HCT116 (cell line): ENCODE measurements at places on chromosomes 6 and 20. TPM values are rescaled to one million over a fixed set of nuclear protein-coding genes. Genes with fewer than 3 reads are reported as not detected.
A peak's percentile ranks its signal among the peaks of the same experiment; 100 is the strongest.

DNA sequence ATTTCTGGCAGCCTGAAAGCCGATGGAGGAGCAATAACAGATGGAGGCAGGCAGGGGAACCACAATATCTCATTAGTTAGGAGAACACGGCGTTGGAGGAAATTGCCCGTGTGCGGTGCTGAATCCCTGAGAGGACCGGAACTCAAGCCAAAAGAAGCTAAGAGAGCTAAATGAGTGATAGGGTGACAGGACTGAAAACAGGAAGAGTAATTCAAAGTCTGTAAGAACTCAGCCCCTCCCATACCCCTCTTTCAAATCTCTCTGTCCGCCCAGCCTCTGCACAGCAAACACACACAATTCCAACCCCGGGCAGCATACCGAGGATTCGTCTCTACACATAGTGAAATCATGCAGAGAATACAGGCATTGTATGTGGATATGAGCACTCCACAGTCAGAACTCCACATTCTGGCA lies 2.6 kb upstream of the IPCEF1 start:
- H3K27me3 ChIP-seq: no peaks in the 10 kb centered on the region
- no peak overlapping the region for H3K27ac ChIP-seq
- no peak overlapping the region for H3K4me3 ChIP-seq
- H3K36me3 ChIP-seq: no peaks in the 10 kb centered on the region

GRCh38 chr6:37864250-37864649 lies 44.7 kb downstream of the ZFAND3 start:
- no peaks in the 10 kb centered on the region for H3K27me3 ChIP-seq
- DNase-seq: no peak
- no peaks in the 10 kb centered on the region for H3K36me3 ChIP-seq
- H3K4me1 ChIP-seq: peaks cover 25% of the 10 kb centered on the region
- H3K4me3 ChIP-seq: no peak overlapping the region

The ZNF165 gene
- total RNA-seq: 11.2 TPM

GRCh38 chr20:39070484-39071231 lies 108.5 kb downstream of the DHX35 start:
- H3K27me3 ChIP-seq: no peaks in the 10 kb centered on the region
- H3K27ac ChIP-seq: peak overlapping the region; percentile 32; the same call in 1 of the 2 replicates
- peak; percentile 23 for DNase-seq

The EFCAB8 gene
- 0.42 TPM for total RNA-seq

DNA sequence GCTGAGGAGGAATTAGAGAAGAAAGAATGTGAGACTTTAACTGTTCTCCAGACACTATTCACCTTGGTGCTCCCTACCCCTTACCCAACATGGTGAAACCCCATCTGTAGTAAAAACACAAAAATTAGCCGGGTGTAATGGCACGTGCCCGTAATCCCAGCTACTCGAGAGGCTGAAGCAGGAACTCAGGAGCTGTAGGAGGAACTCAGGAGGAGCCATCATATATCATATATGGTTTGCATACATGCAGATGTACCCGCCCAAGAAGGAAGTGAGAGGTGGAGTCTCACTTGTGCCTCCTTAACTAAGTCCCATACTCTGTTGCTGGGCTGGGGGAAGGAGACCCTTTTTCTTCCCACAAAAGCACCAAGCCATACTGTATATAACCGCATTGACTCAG lies 35.5 kb upstream of the ME1 start:
- DNase-seq: no peak
- H3K27ac ChIP-seq: no peak overlapping the region
- H3K27me3 ChIP-seq: no peaks in the 10 kb centered on the region
- no peak overlapping the region for H3K4me3 ChIP-seq
- no peaks in the 10 kb centered on the region for H3K36me3 ChIP-seq
- no peaks in the 10 kb centered on the region for H3K4me1 ChIP-seq

GRCh38 chr6:54959820-54960219 lies 113.2 kb downstream of the FAM83B start:
- no peaks in the 10 kb centered on the region for H3K36me3 ChIP-seq
- no peak overlapping the region for H3K4me3 ChIP-seq
- H3K27me3 ChIP-seq: no peaks in the 10 kb centered on the region
- no peaks in the 10 kb centered on the region for H3K4me1 ChIP-seq
- H3K27ac ChIP-seq: no peak overlapping the region
- no peak for DNase-seq

The EXOC2 gene
- total RNA-seq: 24.5 TPM

DNA sequence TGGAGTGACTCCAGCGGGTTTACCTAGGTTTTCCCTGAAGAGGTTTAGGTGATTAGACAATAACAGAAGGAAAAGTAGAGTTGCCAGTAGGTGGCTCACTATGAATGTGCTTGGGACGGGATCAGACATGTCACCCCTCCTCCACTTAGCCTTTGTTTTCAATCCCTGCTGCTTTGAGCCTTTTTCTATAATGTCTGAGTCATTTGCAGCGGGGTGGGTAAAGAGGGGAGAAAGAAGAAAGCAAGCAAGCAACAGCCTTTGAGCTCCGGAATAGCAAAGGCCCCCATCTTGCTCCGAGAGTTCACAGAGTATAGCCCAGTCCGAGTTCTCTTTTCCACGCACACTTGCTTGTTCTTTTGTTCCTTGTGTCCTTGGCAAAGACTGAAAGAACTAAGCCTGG lies 129.1 kb downstream of the PACRG start:
- H3K36me3 ChIP-seq: no peaks in the 10 kb centered on the region
- no peak overlapping the region for H3K4me3 ChIP-seq
- H3K4me1 ChIP-seq: no peaks in the 10 kb centered on the region
- no peaks in the 10 kb centered on the region for H3K27me3 ChIP-seq
- DNase-seq: peak; percentile 29

The SAMD10 gene
- total RNA-seq: 4.2 TPM

DNA sequence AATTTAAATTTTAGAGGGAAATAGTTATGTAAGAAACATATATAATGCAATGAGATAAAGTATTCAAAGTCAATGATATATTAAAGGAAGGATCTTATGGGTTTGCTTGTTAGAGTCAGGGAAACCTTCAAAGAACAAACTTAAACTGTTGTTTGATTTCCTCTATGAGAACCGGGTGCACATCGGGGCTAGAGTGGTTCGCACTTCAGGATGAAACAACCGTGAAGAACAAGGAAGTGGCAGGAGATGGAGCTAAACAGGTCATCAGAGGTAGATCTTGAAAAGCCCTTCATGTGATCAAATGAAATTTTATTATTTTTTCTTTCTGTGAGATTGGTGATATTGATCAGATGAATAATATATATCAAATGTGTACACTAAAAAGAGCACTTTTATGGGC lies 951.9 kb upstream of the FLRT3 start:
- no peak overlapping the region for H3K4me3 ChIP-seq
- no peaks in the 10 kb centered on the region for H3K36me3 ChIP-seq
- H3K4me1 ChIP-seq: no peaks in the 10 kb centered on the region
- no peaks in the 10 kb centered on the region for H3K27me3 ChIP-seq

GRCh38 chr6:17397764-17398194 lies 4.4 kb downstream of the CAP2 start:
- DNase-seq: no peak
- no peaks in the 10 kb centered on the region for H3K36me3 ChIP-seq
- H3K27ac ChIP-seq: no peak overlapping the region
- H3K27me3 ChIP-seq: no peaks in the 10 kb centered on the region
- peaks cover 12% of the 10 kb centered on the region for H3K4me1 ChIP-seq

DNA sequence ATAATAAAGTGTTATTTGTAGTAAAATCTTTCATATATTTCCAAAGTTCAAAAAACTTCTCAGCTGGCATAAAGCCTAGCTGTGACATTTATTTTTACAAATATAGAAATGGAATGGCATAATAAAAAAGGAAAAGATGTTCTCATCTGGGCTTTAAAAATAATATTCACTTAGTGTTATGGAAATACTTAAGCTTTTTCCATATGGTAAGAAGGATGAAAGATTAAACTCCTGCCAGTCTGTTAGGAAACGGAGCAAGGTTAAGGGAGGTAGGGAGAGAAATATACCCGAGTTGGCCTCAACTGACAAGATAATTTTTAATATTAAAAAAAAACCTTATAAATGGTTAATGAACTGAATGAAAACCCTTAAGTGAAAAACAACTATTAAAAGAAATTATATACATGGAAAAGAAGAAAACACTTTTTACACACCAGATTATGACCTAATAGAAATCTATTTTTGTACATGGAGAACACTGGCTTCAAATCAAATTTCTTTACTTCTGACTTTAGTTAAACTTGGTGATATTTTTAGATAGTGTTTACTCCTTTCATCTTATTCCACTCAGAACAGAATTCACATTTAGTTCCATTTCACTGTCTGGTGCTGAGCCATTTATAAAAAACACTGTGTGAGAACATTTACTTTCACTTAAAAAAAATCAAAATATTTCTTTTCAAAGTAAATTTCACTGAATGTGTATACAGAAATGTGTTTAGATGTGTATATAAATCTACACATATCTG lies 137.0 kb downstream of the DST start:
- no peaks in the 10 kb centered on the region for H3K27me3 ChIP-seq
- H3K36me3 ChIP-seq: peaks cover 8% of the 10 kb centered on the region; the same call in 1 of the 2 replicates
- H3K27ac ChIP-seq: no peak overlapping the region
- DNase-seq: no peak
- no peaks in the 10 kb centered on the region for H3K4me1 ChIP-seq

- H3K27me3 ChIP-seq: no peaks in the 10 kb centered on the region
- no peaks in the 10 kb centered on the region for H3K4me1 ChIP-seq
- DNase-seq: no peak
- H3K4me3 ChIP-seq: no peak overlapping the region
Measured at GRCh38 chr20:10404023-10404628, 29.9 kb downstream of the MKKS start.

DNA sequence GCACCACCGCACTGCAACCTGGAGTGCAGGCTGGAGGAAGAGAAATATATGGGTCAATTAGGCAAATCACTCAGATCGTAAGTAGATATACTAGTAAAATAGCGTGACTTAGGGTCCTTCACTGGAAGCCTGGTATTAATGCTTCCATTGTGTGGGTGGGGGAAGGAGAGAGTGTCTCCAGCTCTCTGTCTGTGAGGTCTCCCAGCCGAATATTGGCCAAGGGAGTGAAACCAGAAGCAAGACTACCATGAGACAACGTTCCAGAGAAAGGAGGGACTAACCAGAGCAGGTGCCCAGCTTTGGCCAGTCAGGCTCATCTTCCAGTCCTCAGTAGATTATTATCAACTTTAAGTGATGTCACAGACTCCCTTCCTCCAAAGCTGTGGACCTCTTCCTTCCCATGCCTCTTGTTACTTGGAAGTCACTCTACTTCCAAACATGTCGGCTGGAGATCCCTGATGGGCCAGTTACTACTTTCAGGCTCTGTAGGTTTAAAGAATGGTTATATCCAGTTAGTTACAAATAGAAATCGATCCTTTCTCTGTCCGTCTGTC lies 28.8 kb downstream of the MTHFD1L start:
- peaks cover 58% of the 10 kb centered on the region for H3K4me1 ChIP-seq
- H3K4me3 ChIP-seq: no peak overlapping the region
- no peaks in the 10 kb centered on the region for H3K27me3 ChIP-seq

DNA sequence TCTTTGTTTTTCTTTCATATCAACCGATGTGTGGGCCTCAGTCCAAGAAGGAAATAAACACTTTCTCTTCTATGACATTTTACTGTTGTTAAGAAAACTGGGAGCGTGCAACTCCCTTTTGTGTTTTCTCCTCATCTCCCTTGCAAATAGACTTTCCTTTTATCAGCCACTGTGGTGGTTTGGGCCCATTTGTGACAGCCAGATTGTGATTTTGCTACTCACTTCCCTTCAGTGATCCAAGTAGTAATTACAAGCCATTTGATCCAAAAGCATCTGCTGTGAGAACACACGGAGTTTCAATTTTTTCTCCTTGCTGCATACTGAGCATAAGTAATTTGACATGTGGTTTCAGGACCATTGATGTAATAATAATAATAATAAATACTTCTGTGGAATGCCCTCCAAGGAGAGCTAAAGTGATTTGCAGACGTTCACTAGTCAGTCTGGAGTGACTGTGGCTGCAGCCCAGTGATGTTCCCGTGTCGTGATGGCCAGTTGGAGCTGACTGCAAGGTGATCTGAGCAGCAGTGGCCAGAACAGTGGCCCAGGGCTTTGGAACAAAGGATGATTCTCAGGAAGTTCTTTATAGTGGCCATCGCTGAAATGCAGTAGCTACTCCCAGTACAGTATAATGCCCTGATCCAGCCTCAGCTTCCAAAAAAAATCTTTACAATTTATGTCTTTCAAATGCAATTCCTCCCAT lies 91.9 kb upstream of the CLDN20 start:
- no peak for DNase-seq
- no peaks in the 10 kb centered on the region for H3K27me3 ChIP-seq
- H3K4me1 ChIP-seq: peaks cover 19% of the 10 kb centered on the region
- peak overlapping the region; percentile 30; the same call in 1 of the 2 replicates for H3K27ac ChIP-seq

The AVP gene
- total RNA-seq: not detected

The CDH26 gene
- total RNA-seq: 0.34 TPM

- no peaks in the 10 kb centered on the region for H3K36me3 ChIP-seq
- no peak for DNase-seq
- no peak overlapping the region for H3K4me3 ChIP-seq
- H3K27ac ChIP-seq: no peak overlapping the region
- no peaks in the 10 kb centered on the region for H3K27me3 ChIP-seq
Measured at GRCh38 chr6:45800911-45801310, 214.7 kb downstream of the CLIC5 start.
